ENCODE measurements at places on chromosomes 5 and 9. TPM values are rescaled to one million over a fixed set of nuclear protein-coding genes. Genes with fewer than 3 reads are reported as not detected.

SLC25A51 gene
- polyA plus RNA-seq, result 8.4 TPM

SSBP2 gene
- polyA plus RNA-seq, result 22.5 TPM

PTGER4 gene
- polyA plus RNA-seq, result 1.8 TPM

FANCG gene
- polyA plus RNA-seq, result 4.5 TPM

HK3 gene
- polyA plus RNA-seq, result 1.6 TPM

UBAP2 gene
- polyA plus RNA-seq, result 18.1 TPM

MEGF10 gene
- 0.68 TPM for polyA plus RNA-seq

ABCA1 gene
- 6.3 TPM for polyA plus RNA-seq

GFRA3 gene
- 0.10 TPM for polyA plus RNA-seq

GARIN3 gene
- polyA plus RNA-seq, result not detected

SPATA6L gene
- polyA plus RNA-seq, result 0.09 TPM

PFN3 gene
- polyA plus RNA-seq, result not detected

ORM2 gene
- not detected for polyA plus RNA-seq

TRPM6 gene
- polyA plus RNA-seq, result 0.08 TPM

AGXT2 gene
- polyA plus RNA-seq, result not detected

LCN12 gene
- 0.17 TPM for polyA plus RNA-seq

MTREX gene
- polyA plus RNA-seq, result 35.1 TPM

LECT2 gene
- polyA plus RNA-seq, result not detected

EFNA5 gene
- 2.8 TPM for polyA plus RNA-seq

PJA2 gene
- polyA plus RNA-seq, result 20.9 TPM

MSANTD3 gene
- 25.6 TPM for polyA plus RNA-seq

SHISAL2B gene
- not detected for polyA plus RNA-seq

BAG1 gene
- 265 TPM for polyA plus RNA-seq

Measured in psoas muscle (tissue), 8 donors.